A549 treated with dexamethasone at 1 μM for 4 hours (cell line): ENCODE measurements at places on chromosomes 4 and X. TPM values are rescaled to one million over a fixed set of nuclear protein-coding genes. Genes with fewer than 3 reads are reported as not detected.

Gene PRSS12
- 0.18 to 0.39 TPM (median 0.31 TPM) in 5 replicates for total RNA-seq

Gene DMRTC1
- not detected in 5 replicates for total RNA-seq

Gene RASGEF1B
- total RNA-seq: 0.04 to 0.05 TPM (median 0.05 TPM) in 4 of 5 replicates, not detected in the other

Gene SPANXD
- total RNA-seq: 0.15 TPM in 1 of 5 replicates, not detected in the others

Gene CT55
- total RNA-seq: not detected in 5 replicates

Gene RHOH
- 0.08 to 0.20 TPM (median 0.16 TPM) in 5 replicates for total RNA-seq

Gene ASB12
- not detected in 5 replicates for total RNA-seq

Gene PPEF1
- total RNA-seq: 1.1 to 1.6 TPM (median 1.5 TPM) in 5 replicates

Gene HMGN5
- total RNA-seq: 2.1 to 3.2 TPM (median 2.7 TPM) in 5 replicates

Gene ZAR1
- total RNA-seq: 0.06 TPM in 1 of 5 replicates, not detected in the others
